Prostate gland (tissue), 2 donors: ENCODE measurements at places on chromosomes 7 and 10.

DNA sequence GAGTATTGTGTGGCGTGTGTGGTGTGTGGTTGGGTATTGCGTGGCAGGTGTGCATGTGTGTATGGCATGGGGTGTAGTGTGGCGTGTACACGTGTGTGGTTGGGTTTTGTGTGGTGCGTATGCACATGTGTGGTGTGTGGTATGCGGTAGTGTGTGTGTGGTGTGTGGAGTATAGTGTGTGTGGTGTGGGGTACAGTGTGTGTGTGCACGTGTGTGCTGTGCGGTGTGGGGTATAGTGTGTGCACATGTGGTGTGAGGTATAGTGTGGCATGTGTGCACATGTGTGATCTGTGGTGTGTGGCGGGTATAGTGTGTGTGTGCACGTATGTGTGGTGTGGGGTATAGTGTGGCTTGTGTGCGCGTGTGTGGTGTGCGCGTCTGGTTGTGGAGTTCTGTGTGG is 20.9 kb upstream of the UTF1 start:
- no peaks in the 10 kb centered on the region for H3K27me3 ChIP-seq
- no peak for DNase-seq
- H3K27ac ChIP-seq: no peak overlapping the region
- no peak overlapping the region for H3K4me3 ChIP-seq
- H3K4me1 ChIP-seq: no peaks in the 10 kb centered on the region

- no peaks in the 10 kb centered on the region for H3K36me3 ChIP-seq
- H3K27me3 ChIP-seq: no peaks in the 10 kb centered on the region
- no peaks in the 10 kb centered on the region for H3K4me1 ChIP-seq
Measured at GRCh38 chr10:105855791-105856190, 1214.7 kb downstream of the SORCS3 start.

DNA sequence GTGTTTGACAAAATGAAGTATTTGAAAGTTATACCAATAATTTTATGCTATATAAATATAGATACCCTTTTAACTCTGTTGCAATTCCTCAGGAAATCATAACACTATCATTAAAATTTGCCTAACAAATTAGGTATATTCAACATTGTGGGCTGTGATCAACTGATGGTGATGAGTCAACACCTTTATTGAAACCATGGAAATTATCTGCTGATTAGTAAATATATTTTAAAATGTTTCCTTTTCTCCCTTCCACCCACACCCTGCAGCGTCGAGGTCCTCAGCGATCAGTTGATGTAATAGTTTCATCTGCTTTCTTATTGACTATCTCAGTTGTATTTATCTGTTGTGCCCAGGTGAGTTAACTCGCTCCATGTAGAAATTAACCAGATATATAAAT is 143.9 kb downstream of the PHTF2 start:
- no peak overlapping the region for H3K27ac ChIP-seq
- H3K4me3 ChIP-seq: no peak overlapping the region
- H3K36me3 ChIP-seq: no peaks in the 10 kb centered on the region
- H3K27me3 ChIP-seq: no peaks in the 10 kb centered on the region
- H3K4me1 ChIP-seq: no peaks in the 10 kb centered on the region

DNA sequence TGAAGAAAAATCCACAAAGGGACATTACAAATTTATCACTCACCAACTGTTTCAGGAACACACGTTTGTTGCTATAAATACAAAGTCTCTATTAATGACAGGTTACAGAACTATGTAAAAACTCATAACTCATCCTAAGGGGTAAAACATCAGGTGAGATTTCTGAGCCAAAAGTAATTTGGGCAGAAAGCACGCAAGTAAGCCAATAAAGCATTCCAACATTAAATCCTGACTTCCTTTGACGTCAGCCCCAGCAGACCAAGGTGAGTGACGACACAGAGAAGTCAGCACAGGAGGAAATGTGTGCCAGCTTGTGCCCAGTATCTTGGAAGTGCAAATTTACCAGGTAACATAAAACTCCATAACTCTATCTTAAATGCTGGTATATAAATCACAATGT is 45.7 kb downstream of the IMMP2L start:
- no peaks in the 10 kb centered on the region for H3K4me1 ChIP-seq
- no peak for DNase-seq
- no peak overlapping the region for H3K27ac ChIP-seq
- H3K4me3 ChIP-seq: no peak overlapping the region
- H3K27me3 ChIP-seq: no peaks in the 10 kb centered on the region
